ENCODE measurements at places on chromosomes 16 and 17.

GRCh38 chr16:46783800-46784199 is 35.7 kb upstream of the MYLK3 start:
- ATAC-seq, result peak; percentile 90

DNA sequence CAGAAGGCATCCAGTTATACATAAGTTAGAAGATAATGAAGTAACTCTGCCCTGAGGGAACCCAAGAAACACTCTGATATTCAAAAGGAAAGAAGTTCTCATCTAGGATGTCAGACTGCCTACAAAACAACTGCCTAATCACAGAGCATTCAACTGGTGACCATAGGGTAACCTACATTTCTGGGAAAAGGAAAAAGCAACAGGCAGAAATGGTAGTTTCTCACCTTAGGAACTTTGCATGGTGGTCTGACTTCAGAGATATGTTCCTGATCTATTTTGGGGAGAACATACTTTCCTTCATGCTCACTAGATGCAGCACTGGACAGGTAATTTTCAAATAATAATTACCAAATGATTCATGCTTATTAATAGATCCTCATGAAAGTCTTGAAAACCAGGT is 16.5 kb downstream of the RNF43 start:
- no peak for ATAC-seq

GRCh38 chr16:3854750-3855541 is 25.6 kb downstream of the CREBBP start:
- ATAC-seq, result no peak

DNA sequence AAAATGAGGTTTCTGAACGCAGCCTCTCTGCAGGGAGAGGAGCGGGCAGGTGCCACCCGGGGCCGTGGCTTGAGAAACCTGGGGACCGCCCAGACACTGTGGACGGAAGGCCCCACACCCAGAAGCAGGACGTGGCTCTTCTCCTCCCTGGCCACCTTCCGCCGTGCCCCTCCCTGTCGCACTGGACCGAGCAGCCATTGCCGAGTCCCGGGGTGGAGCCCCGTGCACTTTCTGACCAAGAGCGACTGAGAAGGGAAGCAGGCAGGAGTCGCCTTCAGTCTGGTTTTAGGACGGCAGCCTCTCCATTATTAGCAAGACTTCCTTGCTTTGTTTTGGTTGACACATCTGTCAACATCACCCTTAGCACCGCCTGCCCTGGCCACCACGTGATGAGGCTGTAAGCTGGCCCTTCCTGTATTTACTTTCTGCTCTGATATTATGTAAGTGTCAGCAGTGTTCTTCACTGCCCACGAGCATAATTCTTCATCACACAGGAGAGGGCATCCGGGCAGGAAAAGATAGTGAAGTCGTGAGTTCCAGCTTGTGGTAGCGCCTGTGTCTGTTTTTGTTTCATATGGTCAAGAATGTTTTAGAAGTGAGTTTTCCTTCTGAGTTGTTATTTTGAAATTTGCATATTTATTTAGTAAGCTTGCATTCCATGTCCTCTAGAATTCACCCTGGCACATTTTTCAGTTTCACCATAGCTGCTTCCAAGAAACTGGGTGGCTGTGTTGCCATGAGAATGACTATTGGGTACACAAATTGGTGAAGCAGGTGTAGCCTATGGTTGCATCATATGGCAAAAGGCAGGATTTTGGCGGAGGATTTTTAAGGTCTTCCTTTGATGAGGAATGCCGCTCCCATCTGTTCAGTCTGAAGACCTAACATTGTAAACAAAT is 1.0 kb downstream of the HERPUD1 start:
- ATAC-seq, result peak; percentile 30

DNA sequence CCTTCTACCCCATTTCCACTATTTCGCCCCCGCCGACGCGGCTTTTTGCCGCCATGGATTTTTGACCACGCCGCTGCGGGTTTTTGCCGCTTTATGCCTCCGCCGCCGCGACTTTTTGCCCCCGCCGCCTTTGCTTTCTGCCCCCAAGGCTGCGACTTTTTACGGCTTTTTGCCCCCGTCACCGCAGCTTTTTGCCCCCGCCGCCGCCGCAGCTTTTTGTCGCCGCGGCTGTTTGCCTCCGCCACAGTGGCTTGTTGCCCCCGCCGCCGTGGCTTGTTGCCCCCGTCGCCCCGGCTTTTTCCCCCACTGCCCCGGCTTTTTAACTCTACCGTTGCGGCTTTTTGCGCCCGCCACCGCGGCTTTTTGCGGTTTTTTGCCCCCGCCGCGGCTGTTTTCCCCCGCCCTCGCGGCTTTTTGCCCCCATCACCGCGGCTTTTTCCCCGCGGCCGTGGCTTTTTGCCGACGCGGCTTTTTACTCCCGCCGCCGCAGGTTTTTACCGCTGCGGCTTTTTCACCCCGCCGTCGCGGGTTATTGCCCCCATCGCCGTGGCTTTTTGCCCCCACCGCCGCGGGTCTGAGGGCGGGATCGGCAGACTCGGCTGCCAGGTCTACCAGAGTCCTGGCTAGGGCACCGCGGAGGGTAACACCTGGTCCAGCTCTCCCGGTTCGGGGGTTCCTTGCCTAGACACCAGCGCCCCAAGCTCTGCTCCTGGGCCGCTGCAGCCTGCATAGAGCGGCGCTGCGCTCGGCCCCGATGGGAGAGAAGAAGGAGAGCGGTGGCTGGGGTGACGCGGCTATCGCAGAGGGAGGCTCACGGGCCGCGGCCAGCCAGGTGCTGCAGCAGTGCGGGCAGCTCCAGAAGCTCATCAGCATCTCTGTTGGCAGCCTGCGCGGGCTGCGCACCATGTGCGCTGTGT is 562.7 kb upstream of the WSB1 start:
- no peak for ATAC-seq

DNA sequence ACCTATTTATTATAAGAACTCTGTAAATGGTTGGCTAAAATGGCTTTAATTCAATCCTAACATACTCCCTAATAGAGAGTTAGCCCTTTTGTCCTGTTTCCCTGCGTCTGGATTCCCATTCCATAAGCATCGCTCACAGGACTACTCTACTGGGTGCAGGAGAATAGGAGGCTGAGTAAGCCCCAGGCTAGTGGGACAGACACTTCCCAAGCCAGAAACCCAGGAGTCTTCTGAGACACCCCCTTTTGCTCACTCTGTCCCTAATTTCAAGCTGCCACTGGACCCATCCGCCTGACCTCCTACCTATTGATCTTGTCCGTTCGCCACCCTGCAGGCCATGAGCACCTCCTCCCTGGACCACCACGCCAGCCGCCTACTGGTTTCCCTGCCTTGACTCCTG is 16.7 kb upstream of the TOB1 start:
- ATAC-seq, result no peak

- no peak for ATAC-seq
These were observed 237.3 kb upstream of the CDH5 start for GRCh38 chr16:66129196-66129595.

GRCh38 chr17:44105483-44105882 is 18.0 kb downstream of the HDAC5 start:
- ATAC-seq, result no peak

DNA sequence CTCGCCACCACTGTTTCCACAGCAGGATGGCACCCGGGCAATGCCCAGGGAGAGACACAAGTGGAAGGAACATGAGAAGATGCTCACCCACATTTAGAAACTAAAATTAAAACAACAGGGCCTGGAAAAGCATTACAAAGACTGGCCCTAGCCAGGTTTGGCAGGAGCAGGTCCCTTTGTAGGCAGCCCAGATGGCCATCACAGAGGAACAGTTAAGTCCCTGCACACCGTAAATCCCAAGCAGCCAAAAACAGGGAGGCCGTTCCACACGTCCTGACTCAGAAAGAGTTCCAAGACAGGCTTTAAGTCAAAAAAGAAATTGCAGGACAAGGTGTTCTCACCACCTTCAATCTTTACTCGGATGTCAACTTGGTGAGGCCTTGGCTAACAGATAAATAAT is 127.1 kb downstream of the DYNLRB2 start:
- no peak for ATAC-seq

GRCh38 chr16:10984509-10984908 is 40.1 kb downstream of the CLEC16A start:
- no peak for ATAC-seq

GRCh38 chr16:982145-983043 is 824 bp downstream of the SOX8 start:
- peak; percentile 20 for ATAC-seq

- no peak for ATAC-seq
These were observed 15.1 kb upstream of the BBS2 start for GRCh38 chr16:56534847-56535383.

GRCh38 chr17:2798678-2799077 is 2.4 kb downstream of the RAP1GAP2 start:
- ATAC-seq, result no peak

DNA sequence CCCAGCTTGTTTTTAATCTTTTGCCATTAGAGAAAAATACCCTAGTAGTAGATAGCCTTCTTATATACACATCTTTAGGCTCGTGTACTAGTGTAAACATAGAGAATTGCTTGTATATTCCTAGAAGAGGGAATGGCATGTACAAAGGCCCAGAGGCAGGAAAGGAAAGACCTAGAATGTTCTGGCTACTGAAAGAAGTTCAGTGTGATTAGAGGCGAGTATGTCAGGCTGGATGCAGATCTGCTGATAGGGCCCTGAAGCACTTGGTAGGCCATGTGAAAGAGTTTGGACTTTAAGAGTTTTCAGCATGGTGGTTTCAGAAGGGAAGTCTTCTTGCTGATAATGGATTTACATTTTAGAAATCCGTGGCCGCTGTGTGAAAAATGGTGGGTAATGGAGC is 17.4 kb downstream of the CTCF start:
- no peak for ATAC-seq

DNA sequence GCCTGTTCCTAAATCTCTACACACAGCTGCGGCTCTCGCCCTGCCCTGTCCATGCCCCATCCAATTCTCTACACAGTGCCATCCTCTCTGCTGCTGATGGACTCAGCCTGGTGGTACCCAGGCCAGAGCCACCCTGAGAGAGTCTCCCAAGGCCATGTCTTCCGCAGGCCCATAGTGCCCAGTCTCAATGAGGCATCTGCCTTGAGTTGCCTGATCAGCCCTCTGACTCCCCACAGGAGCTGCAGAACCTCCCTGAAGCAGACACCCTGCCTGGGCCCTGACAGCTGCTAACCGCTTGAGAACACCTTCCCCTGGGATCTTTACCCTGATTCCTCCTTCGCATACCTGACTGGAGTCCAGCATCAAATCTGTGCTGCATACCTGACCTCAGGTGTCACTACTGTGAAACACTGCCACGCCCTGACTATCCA is 13.3 kb downstream of the TSPOAP1 start:
- ATAC-seq, result no peak
